OCI-M1 (cell line): ENCODE measurements at places on chromosomes 12 and 14.

GRCh38 chr12:100913872-100914592 lies 119.5 kb downstream of the ANO4 start:
- no peak for DNase-seq

DNA sequence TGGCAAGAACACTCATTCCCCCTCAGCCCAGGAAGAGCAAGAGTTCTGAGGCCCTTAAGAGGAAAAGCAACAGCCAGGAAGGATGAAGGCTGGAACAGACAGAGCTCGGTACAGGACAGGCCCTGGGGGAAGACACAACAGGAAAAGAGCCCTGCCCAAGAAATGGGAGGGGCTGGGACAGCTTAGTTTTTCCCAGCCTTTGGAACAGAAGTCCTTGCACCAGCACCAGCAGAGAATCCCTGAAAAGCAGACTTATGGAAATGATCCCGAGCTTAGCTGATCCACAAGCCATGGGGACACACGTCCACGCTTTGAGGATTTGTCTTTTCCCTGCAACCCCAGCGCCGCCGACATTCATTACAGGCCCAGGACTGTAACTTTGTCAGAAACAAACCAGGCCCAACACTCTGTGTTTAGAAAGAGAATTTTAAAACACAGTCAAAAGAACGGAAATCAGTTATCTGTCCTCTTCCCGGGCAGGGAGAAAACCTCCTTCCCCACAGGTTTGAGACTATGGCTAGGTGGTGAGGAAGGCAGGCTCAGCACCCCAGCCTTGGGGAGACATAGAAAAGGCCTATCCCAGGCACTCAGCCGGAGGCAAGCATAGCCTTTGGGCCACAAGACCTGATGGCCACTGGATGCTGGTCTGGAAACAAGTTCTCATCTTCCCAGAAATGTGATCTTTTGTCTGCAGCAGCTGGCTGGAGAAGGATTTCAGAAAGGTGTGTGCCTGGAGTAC lies 4.0 kb upstream of the AVIL start:
- no peak for DNase-seq

DNA sequence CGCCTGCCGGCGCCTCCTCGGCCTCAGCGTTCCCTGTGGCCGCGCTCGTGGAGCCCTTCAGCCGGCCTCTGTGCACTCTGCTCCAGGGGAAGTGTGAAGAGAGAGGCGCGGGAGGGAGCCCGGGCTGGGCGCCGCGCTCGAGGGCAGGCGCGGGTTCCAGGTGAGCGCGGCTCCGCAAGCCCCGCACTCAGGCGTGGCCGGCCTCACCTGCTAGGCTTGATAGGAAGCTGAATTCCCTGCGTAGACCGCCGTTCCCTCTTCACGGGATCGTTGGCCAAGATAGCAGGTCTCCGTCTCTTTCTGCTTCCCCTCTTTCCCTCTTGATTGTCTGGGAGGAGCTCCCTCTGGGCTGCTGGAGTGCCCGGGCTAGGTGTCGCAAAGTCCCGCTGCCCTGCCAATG lies 89.7 kb downstream of the ASCL4 start:
- no peak for DNase-seq

- no peak for DNase-seq
Observed at GRCh38 chr12:104998423-104999346, 12.6 kb downstream of the NOPCHAP1 start.

- DNase-seq, result no peak
Observed at GRCh38 chr14:89315493-89316470, 101.3 kb downstream of the FOXN3 start.

GRCh38 chr12:54352022-54352531 lies 12.2 kb downstream of the GPR84 start:
- no peak for DNase-seq

- DNase-seq, result no peak
Observed at GRCh38 chr12:103475073-103475472, 20.7 kb downstream of the C12orf42 start.

- DNase-seq, result peak; percentile 10
Observed at GRCh38 chr12:64756376-64756775, 2.8 kb downstream of the GNS start.

DNA sequence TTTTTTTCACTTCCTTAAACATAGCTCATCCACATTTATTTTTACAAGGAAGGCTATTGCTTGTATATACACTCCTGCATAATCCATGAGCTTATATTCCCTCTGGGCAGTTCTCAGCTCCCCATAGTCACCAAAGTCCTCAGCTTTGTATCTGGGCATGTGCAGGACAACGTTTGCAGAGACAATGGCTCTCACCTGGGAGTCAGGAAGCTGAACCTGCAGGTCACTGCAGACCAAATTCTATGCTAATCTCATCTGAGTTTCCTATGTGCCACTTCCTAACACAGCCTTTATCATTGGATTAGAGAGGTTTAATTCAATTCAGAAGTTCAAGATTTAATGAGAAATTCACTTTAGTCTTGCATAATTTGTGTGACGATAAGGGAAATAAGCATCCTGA lies 131.5 kb downstream of the KCNK10 start:
- no peak for DNase-seq

DNA sequence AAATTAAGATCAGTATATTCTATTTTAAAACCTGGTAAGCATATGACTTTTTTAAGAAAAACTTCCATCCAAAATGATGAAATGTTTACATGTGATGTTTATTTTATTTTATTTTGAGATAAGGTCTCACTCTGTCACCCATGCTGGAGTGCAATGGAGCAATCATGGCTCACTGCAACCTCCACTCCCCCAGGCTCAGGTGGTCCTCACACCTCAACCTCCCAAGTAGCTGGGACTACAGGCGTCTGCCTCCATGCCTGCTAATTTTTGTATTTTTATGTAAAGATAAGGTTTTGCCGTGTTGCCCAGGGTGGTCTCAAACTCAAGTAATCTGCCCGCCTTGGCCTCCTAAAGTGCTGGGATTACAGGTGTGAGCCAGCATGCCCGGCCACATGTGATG lies 141.8 kb downstream of the ZFP36L1 start:
- DNase-seq, result no peak

DNA sequence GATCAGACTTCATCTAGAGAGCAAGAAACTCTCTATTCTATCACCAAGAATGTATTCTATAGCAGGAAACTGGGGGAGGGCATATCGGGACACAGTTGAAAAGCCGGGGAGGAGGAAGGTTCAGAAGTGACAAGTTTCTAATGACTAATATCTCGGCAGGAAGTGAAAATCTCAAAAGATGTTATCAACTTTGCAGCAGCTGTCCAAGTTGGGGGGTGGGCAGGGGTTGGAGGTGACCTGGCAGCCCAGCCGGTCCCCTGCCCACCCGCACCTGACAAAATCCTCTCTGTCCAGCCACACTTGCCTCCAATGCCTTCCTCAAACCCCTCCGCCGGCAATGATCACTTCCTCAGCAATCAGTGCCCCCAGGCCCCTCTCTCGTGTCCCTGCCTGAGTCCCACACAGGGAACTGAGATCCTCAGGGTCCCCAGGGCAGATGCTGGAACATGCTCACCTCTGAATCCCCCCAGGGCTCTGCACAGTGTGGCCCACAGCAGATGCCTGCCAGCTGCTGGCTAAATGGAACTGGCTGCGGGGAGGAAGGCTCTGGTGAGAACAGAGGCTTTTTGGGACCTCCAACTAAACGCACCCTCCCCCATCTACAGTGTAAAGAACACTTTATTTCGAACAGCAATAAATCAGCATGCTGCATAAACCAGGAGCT lies 43.9 kb downstream of the CCDC88C start:
- DNase-seq, result no peak

DNA sequence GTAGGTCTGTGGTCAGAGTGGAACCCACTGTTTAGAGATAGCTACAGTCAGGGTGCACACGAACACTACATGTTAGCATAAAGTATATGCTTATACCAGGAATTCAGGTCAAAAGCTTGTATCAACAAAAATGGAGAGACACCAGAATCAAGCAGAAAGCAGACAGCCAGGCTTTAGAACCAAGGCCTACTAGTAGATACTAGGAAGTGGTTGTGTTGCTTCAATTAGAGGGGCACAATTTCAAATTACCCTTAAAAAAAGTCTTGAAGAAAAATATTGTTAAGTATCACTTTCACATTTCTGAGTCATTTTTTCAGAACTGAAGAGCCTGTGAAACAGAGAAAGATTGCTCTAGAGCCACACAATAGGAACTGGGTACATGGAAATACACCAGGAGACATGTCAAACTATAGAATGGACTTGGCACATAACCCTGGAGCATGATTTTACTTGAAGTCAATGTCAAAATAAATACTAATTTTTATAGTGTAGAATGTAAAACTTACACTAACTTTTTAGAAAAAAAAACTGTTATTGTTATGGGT lies 41.6 kb downstream of the LRRC9 start:
- DNase-seq, result no peak

DNA sequence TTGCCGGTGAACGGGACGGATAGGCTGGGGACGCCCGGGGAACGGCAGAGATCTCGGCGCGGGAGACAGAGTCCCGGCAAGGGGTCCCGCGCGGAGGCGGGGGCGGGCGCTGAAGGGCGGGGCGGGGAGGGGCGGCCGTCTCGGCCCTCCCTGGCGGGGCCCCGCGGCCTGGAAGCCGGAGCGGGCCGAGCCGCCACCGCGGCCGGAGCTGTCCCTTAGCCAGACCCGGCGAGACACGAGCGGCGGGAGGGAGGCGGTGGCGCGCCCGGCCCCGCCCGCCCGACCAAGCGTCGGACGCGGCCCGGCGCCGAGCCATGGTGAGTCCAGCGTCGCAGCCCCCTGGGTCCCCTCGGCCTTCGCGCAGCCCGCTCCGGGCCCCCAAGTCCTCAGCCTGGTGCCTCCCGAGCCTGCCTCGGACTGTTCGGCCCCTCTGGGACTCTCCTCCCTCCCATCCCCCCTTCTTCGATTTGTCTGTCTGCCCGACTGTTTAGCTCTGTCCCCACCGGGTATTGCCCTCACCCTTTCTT lies at the start of gene ARHGEF40:
ARHGEF40 (plus strand) TSS at position 222 of the 527 bp plus-strand sequence; CDS start at position 315, 93 bp downstream.
- peak; percentile 60 for DNase-seq

GRCh38 chr14:50061664-50062437 lies 54.5 kb downstream of the VCPKMT start:
- peak; percentile 80 for DNase-seq

DNA sequence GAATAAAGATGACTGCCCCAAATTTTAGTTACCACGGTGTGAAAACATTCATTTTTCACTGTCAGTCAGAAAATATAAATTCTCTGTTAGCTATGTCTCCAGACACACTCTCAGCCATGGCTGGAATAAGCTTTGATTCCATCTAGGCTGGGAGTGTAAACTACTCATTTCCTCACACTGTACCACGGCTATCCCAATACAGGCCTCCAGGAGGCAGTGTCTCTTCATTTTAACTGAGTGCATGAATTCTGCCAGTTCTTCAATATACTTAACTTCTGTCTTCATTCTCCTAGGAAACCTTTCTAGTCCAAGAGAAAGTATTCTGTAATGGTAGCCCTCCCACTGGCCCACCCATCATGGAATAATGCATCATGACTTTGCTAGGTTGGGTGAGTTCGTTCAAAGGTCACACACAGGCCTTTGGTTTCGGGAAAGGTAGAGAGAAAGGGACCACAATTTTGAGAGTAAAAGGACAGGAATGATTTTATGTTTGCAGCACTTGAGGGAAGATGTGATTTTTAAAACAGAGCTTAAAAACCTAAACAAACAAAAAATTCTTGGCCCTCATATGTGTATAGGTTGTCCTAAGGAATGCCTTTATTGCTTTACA lies 381.1 kb downstream of the SEC23A start:
- DNase-seq, result peak; percentile 78

DNA sequence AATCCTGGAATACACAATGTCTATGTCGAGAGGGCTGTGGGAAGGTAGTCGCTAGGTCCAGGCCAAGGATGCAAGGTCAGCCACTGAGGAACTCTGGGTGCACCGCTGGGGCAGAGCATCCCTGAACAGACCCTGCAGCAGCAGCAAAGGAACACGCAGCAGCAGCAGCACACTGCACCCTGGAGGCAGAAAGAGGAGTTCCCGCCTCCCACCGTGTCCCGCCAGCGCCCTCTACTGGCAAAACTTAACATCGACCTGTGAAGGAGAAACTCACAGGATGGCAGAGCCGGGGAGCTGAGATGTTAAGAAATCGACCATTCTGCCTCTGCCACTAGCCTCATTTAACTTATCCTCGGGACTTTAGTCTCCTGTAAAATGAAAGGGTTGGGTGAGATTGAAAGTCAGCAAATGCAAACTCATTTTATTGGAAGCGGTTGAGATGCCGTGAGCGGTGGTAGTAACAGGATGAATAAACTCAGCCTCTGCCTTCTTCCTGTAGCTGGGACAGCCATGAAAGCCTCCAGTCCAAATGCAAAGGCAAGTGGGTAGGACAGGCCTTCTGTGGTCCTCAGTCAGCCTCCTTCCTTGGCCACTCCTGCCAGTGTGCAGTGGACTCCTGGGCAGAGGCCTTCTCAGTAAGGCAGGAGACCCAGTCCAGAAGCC lies 45.6 kb downstream of the STAB2 start:
- DNase-seq, result peak; percentile 89

DNA sequence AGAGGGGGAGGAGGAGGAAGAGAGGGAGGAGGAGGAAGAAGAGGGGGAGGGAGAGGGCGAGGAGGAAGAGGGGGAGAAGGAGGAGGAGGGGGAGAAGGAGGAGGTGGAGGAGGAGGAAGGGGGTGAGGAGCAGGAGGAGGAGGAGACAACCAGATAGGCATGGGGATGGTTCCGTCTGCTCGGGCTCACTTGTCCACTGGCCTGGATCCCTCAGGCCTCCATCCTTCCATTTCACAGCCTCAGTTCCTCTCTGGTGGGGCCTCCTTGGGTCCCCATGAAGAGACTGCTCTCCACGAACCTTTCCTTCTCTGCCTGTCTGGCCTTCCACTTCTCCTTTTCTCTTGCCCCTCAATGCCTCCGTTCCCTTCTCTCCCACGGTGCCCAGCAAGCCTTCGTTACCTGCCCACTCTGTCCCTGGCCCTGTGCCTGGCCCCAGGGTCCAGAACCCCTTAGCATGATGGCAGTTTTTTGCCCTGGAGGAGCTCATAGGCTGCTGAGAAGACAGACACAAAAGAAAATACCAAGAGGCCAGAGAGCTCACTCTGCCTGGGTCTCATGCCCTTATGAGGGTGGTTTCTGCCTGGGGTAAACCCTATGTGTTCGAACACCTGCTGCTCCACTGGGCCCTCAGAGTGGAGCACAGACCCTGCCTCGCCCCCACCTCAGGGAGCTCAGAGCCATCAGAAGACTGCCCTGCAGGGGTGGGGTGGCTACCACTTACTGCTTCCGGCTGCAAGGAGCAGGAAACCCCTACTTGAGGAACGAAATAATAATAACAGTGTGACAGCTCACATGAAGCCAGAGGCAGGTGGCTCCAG lies 11.7 kb upstream of the CACNA2D4 start:
- no peak for DNase-seq

- no peak for DNase-seq
Observed at GRCh38 chr14:69260190-69260860, 367 bp downstream of the GALNT16 start.

DNA sequence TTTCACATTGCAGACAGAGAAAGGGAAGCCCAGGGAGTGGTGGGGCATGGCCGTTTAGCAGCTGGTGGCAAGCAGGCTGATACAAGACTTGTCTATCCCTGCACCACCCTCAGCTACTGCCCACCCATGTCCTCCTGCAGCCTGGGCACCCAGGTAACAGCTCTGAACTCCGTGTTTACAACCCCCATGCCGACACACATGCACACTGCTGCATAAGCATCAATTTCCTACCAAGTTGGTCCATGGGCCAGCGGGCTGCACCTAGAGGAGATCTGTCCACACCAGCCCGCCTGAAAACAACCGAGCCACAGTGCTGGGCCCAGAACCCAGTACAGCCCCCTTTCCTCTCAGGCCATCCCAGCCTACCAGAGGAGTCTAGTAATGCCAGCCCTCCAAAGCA lies 75.9 kb upstream of the C14orf180 start:
- DNase-seq, result no peak
